Activated CD4-positive, CD25-positive, alpha-beta regulatory T cell (primary cell): ENCODE measurements at places on chromosomes 5 and 9.

DNA sequence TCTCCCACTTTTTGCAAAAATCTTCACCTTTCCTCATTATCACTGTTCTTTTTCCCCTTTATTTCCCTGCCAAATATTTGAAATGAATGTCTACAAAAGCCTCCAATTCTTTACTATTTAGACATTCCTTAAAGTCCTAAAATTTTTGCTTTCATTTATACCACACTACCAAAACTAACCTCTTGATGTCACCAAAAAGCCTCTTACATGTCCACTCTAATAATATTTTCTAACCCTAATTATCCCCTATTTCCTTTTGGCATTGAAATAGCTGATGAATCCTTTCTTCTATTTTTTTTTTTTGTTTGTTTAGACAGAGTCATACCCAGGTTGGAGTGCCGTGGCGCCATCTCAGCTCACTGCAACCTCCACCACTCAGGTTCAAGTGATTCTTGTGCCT, 32.3 kb upstream of the NRG2 start:
- no peak for DNase-seq

DNA sequence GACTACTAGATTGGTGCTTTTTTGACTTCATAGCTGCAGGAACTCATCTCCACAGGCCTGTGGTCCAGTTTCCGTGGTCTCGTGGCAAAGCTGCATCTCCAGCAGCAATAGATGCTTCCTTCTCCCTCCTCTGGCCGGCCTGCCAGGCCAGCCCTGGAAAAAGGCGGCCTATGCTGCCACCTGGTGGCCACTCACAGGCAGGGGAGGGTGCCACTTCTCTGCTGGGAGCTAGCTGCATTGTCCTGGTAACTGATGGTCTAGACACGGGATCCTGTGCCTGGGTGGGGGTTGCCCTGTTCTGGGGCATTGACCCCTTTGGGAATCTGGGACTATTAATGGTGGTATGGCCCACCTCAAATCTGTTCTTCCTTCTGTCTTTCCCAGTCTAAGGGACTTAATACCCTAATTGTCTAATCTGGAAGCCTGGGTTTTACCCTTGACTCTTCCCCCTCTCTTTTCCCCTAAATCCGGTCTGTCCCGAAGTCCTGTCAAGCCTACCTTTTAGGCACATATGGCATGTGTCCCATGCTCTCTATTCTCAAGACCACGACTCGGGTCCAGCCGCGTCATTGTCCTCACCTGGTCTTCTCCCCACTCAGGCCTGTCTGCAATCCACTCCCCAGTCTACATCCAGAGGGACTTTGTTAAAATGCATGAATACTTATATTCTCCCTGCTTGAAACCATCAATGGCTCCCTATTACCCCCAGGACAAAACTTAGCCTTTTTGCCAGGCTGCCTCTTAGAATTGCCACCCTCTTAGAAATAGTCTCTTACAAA, 20.1 kb upstream of the PTGS1 start:
- peak; percentile 56 for DNase-seq

GRCh38 chr9:121783111-121783510, 131.7 kb downstream of the DAB2IP start:
- DNase-seq: no peak

GRCh38 chr5:171619196-171619595, 166.4 kb upstream of the SMIM23 start:
- DNase-seq: no peak

- no peak for DNase-seq
Measured at GRCh38 chr5:38134810-38135209, 123.5 kb upstream of the EGFLAM start.
